ENCODE measurements at places on chromosomes 2 and 18.

DNA sequence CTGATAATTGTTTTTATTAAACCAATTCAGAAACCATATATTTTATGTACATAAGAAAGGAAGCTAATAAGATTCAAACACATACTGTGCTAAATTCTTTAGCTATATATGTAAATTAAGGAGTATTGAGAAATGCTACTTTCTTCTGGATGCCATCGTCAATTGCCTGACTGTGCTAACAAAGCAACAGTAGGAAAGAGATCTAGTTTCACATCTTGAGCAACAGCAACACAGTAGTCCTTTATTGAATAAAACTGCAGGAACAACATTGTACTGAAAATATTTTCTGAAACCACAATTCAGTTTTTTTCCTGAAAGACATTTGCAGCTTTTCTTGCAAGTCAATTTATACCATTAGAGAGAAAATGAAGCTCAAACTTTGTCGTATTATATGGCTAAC lies 1404.9 kb upstream of the SLC39A10 start:
- no peak for DNase-seq

DNA sequence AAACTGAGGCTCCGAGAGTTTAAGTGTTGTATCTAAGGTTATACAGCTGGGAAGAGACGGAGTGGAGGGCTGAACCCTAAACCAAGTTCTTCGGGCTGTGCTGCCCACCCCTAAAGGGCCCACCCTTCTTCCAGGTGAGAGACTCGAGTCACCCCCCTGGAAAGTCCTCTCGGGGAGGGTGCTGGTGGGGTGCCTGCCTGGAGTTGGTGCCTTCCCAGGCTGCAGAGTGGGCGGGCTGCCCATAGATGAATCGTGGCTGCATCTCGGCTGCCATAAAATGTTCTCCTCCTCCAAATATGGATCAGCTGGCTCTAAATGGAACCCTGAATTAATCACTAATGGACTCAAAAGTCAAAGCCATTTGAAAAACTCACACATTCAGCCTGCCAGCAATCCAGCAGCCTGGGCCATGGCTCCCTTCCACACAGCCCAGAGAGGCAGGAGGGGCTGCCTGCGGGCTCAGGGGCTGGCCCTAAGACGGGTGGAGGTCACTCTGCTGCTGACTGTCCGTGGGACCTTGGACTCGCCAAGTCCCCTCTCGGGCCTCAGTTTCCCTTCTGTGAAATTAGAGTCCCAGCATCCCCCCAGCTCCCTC lies 7.7 kb downstream of the CIB4 start:
- no peak for DNase-seq

- no peak for DNase-seq
Measured at GRCh38 chr2:58535990-58536389, 294.9 kb upstream of the FANCL start.

- DNase-seq: no peak
Measured at GRCh38 chr2:100554798-100555407, 7.9 kb upstream of the PDCL3 start.

GRCh38 chr2:131035112-131035825 lies 58.0 kb downstream of the FAM168B start:
- peak; percentile 11 for DNase-seq

GRCh38 chr2:45011121-45011520 lies 1.9 kb upstream of the SIX2 start:
- DNase-seq: no peak

DNA sequence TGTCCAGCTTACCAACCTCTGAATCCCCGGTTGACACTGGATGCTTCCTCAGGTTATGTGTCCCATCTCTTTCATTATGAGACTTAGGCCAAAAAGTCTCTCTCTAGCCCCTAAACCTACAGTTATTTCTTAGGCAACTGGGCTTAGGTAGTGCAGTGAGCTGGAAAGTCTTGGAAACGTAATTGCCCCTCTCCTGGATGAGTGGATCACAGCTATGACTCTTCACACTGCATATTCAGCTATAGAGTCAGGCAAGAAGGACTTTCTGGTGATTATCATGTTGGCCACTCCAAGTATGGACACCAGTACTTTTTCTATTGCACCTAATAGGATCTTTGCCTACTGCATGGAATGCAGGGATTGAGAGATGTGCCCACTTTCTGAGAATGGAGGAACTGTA lies 458.3 kb upstream of the CELF4 start:
- DNase-seq: no peak

DNA sequence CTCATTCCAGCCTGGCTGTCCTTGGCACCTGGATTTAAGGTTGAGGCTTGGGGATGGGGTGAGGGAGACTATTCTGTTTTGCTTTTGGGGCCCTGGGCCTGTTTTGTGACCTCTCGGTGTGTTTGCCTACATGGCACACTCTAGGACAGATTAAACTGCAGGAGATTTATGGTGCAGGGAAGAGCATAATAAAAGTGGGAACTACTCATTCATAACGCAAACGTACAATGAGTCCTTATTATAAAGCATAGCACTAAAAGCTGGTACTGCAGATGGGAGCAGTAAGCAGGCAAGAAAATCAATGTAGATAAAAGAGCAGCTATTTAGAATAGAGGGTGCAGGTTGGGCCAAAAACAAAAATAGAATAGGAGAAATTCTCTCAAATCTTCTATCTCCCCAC lies 238.4 kb downstream of the ACTR3 start:
- DNase-seq: no peak

DNA sequence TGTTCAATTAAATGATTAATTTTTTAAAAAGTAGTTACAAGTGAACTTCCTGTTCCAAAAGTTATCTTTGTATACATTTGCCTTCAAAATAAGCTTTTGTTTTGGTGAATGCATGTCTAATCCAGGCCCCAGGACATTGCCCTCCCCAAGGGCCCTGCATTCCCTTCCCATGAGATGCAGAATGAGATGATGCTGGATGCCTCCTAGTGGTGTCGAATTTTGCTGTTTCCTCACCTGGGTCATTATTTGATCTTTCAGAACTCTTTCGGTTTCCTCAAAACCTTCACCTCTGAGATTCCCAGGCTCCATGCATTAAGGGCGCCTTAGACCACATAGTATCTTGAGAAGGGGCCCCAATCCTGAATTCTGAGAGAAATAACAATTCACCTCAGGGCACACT lies 728.8 kb downstream of the CNTNAP5 start:
- DNase-seq: no peak

DNA sequence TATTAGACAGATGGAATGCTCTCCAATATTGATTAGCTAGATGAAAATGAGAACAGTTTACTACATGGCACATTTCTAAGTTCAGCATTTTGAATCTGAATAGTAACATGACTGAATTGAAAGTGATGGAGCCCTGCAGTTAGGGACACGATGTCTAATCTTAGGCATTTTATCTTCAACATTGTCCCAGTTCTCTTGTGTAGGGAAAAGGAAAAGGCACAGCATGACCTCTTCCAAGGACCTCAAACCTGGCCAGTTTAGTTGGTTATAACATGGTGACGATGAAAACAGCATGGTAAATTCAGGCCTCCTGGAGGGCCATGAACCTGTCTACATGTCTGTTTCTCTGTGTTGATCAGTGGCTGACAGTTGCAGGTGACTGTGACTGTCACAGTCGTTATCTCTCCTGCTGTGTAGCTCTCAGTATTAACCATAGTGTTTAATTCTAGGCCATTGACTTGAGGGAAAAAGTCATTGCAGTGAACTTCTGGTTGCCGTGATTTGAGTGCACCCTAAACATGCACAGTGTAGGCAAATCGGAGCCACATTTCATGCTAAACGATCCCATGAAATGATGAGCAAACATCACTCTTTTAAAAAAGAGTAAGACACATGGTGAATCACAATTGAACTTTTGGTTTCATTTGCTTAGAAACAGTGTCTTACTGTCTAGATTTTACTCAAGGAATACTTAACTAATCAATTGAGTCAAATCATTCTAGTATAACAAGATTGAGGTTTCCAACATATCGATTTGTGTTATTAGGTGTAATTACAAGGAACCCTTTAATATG lies 129.7 kb downstream of the PHLPP1 start:
- no peak for DNase-seq

DNA sequence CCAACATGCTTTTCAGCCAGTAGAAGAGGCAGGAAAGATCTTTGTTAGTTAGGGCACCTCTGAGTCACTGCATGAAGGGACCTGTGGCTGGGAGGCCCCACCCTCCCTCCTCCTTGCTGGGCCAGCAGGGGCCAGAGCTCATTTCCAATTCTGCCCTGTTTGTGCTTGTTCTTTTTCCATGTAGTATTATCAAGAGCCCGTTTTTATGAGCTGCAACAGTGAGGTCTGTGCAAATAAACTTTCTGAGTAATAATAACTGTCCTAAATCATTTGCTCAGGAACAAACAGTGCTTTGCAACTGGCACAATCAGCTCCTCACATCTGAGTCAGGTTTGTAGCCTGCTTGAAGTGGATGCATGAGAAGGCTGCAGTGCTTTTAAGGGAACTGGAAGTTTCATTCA lies 128.0 kb downstream of the ARL4C start:
- DNase-seq: no peak

DNA sequence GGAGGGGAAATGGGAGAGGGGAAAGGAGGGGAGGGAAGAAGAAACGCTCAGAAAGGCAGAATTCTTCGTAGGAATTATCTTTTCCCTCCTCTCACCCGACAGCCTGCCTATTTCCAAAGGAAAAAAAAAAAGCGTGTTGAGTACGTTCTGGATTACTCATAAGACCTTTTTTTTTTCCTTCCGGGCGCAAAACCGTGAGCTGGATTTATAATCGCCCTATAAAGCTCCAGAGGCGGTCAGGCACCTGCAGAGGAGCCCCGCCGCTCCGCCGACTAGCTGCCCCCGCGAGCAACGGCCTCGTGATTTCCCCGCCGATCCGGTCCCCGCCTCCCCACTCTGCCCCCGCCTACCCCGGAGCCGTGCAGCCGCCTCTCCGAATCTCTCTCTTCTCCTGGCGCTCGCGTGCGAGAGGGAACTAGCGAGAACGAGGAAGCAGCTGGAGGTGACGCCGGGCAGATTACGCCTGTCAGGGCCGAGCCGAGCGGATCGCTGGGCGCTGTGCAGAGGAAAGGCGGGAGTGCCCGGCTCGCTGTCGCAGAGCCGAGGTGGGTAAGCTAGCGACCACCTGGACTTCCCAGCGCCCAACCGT lies at the start of gene GAD1:
Gene GAD1, plus strand, starts transcription at position 384 of the 589 bp plus-strand sequence. CDS start 1,705 bp downstream, outside the sequence.
- DNase-seq: peak; percentile 21

- DNase-seq: no peak
Measured at GRCh38 chr2:66852953-66853352, 418.0 kb downstream of the MEIS1 start.

DNA sequence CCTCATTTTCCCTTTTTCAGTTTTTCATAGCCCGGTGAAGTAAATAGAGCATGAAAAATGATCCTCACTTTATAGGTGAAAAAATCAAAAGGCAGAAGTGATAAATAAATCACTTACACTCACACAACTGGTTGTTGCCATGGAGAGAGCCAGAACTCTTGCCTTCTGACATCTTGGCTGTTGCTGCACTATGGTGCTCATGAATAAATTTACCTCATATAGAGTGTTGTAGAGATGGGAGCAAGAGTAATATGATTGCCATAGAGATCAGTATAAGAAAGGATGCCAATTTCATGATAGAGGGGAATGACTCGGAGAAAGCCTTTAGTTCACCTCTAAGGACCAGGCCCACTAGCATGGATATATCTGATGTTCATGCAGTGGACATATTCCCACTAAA lies 82.5 kb upstream of the TMEM178A start:
- no peak for DNase-seq

GRCh38 chr18:65057439-65058083 lies 693.3 kb upstream of the CDH7 start:
- DNase-seq: no peak

DNA sequence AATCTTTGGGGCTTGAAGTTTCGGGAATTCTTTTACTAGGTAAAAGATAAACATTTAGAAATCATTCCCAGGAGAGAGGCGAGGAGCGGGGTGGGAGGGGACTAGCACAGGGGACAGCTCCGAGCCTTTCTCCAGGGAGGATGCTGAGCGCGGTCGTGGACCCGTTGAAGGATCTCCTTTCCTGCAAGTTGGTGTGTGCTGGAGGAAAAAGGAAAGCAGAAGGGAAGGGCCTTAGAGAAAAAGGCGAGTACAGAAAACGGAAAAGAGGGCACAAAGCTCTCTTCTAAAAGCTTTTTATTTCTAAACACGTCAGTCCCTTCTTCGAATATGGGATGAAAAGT lies 640 bp downstream of the SLC39A6 start:
- DNase-seq: no peak

GRCh38 chr18:28637897-28638296 lies 461.0 kb upstream of the CDH2 start:
- no peak for DNase-seq

DNA sequence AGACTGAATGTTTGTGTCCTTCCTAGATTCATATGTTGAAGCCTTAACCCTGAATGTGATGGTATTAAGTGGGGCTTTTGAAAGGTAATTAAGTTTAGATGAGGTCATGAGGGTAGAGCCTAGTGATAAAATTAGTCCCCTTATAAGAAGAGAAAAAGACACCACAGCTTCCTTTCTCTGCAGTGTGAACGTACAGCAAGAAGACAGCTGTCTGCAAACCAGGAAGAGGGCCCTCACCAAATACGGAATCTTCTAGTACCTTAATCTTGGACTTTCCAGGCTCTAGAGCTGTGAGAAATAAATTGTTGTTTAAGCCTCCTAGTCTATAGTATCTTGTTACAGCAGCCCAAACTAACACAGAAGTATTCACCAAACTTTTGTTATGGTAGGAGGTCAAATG lies 57.1 kb upstream of the CYTIP start:
- no peak for DNase-seq

GRCh38 chr2:176763851-176764404 lies 448.7 kb upstream of the HNRNPA3 start:
- no peak for DNase-seq

DNA sequence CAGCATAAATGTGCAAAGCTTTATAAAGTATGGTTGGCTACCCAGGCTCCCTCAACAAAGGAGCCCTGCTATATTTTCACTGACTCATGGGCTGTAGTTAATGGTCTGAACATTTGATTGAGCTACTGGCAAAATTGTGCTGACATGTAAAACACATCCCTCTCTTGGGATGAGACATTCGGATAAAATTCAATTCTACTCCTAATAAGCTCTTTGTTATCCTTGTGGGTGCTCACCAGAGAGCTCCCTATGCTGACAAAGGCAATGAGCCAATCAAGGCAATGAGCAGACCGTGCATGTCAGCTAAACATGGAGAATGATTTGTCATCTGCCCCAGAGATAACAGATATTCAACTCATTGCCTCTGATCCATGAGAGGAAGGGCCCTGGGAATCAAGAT lies 27.7 kb downstream of the SERPINB8 start:
- DNase-seq: no peak

Data from central memory CD8-positive, alpha-beta T cell (primary cell).